Fibroblast of skin of left biceps (primary cell): ENCODE measurements at places on chromosomes 2 and 18.

- no peak for DNase-seq
Observed at GRCh38 chr2:38935568-38936172, 46.0 kb downstream of the ARHGEF33 start.

GRCh38 chr2:33034784-33035183, 88.0 kb downstream of the LTBP1 start:
- no peak for DNase-seq

DNA sequence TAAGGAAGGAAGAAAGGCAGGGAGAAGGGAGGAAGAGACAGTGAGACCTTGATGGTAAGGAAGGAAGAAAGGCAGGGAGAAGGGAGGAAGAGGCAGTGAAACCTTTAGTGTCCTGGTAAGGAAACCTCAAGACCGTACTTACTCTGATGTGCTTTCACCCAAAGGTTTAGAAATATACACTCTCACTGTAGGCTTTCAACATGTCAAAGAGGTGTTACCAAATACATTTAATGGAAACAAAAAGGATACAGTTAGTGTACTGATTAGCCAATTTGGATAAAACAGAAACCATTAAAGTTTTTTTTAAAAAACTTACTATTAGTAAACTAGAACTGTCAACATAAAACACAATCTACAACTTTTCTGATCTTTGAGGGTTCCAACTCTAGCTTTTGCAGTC, 7.1 kb downstream of the FBXO15 start:
- no peak for DNase-seq

DNA sequence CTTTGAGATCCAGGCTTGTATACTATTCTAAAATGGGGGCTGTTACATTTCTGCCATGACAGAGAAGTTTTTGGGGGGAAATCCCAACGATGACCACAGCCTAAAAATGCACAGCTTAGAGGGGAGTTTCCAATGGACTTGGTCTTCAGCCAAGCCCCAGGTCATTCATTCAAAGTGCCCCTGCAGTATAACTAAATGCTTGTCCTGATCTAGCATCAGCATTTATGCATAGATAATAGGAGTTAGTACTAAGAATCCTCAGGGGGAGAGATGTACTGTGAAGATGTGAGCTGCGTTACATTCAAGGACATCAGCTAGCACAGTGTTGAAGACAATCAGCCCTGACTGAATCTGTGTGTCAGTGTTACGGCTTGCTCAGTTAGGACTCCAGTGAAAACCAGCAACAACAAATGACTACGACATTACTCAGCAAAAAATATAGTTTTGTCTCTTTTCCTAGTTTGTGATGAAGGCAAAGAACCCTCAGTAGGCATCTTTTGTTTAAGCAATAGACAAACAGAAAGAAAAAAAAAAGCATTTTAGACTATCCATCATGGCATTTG, 160.9 kb downstream of the ZEB2 start:
- DNase-seq, result no peak

DNA sequence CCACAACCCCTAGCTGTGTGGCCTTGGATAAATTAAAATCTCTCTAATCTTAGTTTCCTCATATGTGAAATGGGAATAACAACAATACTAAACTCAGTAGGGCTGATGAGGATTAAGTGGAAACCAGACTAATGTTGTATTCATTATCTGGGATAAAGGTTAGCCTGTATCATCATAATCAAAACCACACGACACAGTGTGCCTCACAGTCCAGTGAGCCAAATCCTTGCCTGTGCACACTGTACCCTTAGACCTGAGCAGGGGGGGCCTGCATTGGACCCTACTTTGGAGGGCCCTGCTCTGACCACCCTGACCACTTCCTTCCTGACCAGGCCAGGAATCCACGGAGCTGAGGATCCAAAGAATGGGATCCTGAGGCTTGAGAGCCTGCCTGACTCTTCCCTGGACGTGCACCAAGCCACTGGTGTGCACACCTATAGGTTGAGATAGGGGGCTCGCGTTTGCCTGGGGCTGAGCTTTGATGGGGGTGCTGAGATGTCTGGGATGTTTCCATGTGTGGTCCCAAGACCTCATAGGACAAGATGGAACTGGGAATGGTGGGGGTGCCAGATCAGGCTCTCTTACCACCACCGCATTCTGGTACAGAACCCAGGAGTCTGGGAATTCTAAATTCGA, 69.7 kb downstream of the TGOLN2 start:
- no peak for DNase-seq

DNA sequence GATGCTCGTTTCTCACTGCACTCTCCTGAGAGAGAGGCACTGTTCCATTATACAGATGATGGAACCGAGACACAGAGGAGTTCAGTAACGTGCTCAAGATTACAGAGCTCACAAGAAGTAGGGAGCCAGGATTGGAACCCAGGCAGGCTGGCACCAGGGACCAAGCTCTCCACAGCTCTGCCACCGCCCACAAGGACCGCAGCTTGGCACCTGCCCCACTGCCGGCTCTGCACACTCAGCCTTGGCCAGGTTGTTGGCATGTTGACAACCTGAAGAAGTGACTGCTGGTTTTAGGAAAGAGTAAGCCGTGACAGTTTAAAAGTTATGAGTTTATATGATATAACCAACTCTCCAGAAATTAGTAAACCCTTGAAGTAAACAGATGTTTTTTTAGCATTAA, 48.0 kb upstream of the ITM2C start:
- no peak for DNase-seq

GRCh38 chr18:12569791-12570190, 88.1 kb downstream of the SPIRE1 start:
- DNase-seq, result no peak

GRCh38 chr2:169363560-169364150, 1.3 kb upstream of the LRP2 start:
- no peak for DNase-seq

- DNase-seq, result no peak
Observed at GRCh38 chr2:210461401-210461800, 15.2 kb downstream of the LANCL1 start.

DNA sequence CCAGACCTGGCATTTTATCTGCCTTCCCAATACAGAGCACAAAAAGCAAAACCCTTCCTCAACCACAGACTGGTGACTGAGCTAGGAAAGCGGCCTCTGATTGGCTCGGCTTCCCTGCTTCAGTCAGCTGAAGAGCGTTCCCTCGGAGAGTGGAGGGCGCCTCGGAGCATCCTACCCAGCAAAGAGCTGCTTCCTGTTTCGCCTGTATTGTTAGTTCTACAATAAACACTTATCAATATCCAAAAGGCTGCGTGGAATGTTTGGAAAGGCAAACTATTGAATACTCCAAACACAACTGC, 125.0 kb downstream of the CACNB4 start:
- no peak for DNase-seq

DNA sequence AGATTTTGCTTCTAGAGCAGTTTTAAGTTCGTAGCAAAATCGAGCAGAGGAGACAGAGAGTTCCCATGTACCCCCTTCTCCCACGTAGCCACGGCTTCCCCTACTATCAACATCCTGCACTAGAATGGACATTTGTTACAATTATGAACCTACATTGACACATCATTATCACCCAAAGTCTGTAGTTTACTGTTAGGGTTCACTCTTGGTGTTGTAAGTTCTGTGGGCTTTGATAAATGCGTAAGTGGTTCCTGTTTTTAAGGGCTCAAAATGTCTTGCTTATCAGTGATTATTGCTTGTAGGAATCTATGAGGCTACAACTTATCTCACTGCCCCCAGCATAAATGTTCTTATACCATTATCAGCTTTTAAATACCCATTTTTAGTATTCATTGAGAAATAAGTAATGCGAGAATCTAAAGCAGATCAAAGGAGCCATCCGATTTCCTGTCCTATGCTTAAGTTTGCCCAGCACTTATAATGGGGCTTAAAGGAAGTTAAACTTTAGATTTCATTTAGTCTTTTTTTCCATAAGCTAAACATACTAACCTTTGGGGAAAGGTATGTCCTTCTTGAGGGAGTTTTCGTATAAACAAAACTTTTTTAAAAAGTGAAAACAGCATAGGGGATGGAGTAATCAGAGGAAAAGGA, 118.7 kb downstream of the HAUS1 start:
- no peak for DNase-seq
